Neural crest cell (in vitro differentiated cells): ENCODE measurements at places on chromosomes 2 and 18.

GRCh38 chr18:48941672-48942071 lies 9.1 kb downstream of the SMAD7 start:
- no peak overlapping the region for H3K27ac ChIP-seq
- no peak overlapping the region for H3K4me3 ChIP-seq
- no peaks in the 10 kb centered on the region for H3K36me3 ChIP-seq
- peaks cover 24% of the 10 kb centered on the region for H3K27me3 ChIP-seq
- no peak for DNase-seq
- peaks cover 46% of the 10 kb centered on the region for H3K4me1 ChIP-seq

DNA sequence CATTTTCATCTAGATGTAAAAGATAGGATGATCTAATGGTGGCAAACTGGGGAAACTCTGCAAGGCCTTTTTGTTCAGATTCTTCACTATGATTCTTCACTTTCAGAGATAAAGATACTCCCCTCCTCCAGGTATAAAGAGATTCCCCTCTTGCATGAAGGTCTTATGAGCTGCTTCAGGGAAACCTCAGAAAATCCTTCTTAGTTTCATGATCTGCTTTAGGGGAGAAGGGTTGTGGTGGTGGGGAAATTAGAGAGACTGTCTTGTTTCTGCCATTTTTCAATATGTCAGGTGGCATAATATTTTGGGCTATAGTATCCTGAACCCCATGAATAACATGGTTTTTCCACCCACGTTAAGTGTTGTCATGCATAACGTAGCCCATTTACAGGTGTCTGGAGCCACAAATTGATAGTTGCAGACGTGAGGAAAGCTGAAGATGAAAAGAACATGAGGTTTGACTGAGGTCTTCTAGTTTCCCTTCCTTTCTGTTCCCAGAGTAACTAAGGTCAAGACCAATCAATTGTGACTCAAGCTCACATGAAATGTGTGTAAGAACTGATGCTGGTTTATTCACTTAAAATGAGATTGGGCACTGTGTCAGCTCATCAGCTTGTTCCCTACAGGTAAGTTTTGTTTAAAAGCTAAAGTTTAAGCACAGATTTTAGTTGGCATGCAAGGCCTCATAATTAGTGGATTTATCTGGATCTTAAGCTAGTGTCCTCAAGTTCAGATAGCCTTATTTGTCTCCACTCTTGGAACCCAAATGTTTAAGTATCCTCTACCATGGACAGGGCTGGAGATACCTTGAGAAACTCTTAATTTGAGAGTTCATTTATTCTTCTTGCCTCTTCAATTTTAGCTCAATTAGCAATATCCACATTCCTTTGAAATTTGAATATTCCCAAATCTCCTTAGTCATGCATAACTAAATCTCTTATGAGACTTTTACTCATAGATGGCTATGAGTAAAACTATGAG lies 304.5 kb upstream of the FANCL start:
- H3K27me3 ChIP-seq, result no peaks in the 10 kb centered on the region
- no peak overlapping the region for H3K4me3 ChIP-seq
- peaks cover 14% of the 10 kb centered on the region for H3K4me1 ChIP-seq
- no peak for DNase-seq

DNA sequence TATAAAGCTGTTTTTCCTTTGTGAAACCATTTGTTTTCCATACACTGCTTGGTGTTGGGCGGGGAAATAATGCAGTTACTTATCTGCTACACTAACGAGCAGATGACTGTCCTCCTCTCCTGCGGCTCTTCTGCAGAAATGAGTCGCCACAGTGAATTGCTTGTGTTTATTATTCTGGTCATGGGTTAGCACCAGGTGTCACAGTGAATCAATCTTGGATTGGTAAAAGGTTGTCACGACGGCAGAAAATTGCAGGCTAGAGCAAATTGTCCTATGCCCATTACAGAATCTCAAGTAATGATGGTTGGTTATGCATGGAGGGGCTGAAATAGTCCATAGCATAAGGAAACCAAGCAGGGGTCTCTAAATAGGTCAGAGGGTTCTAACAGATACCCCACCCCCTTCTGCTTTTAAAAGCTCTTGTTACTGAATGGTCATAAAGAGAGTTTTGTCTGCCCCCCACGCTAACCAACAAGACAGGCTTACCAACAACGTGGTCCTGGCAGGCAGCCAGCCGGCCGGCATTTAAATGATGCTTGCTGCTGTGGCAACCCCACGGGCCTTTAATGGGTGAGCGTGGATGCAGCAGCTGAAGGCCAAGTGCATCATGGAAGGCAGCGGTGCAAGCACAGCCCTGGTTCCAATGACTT lies 29.5 kb downstream of the RAB31 start:
- DNase-seq, result no peak
- H3K27ac ChIP-seq, result no peak overlapping the region
- H3K4me1 ChIP-seq, result peaks cover 52% of the 10 kb centered on the region
- no peaks in the 10 kb centered on the region for H3K36me3 ChIP-seq
- H3K4me3 ChIP-seq, result no peak overlapping the region

DNA sequence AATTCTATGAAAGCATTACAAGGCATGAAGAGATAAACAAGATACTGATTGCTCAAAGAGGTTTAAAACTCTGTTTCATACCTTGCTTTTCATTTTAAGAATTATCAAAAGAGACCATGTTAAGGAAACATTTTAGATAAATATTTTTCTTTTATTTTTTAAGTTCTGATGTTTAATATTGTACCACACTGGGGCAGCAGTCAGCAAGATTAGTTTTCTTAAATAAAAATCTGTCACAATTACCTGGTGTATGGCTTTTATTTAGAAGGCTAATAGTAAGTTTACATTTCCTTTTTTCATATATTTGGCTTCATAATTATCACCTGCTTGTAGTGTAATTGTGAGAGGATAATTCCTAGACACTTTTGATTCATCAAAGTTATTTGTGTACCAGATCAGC lies 46.4 kb downstream of the ZNF804A start:
- H3K27ac ChIP-seq, result no peak overlapping the region
- no peaks in the 10 kb centered on the region for H3K4me1 ChIP-seq
- DNase-seq, result no peak
- no peaks in the 10 kb centered on the region for H3K27me3 ChIP-seq
- no peaks in the 10 kb centered on the region for H3K36me3 ChIP-seq
